NB4 (cell line): ENCODE measurements at places on chromosomes 3 and 15.

- DNase-seq, result no peak
Measured at GRCh38 chr3:56880720-56881575, 79.2 kb upstream of the ARHGEF3 start.

- no peak for DNase-seq
Measured at GRCh38 chr3:149188494-149188893, 33.1 kb downstream of the CP start.

- no peak for DNase-seq
Measured at GRCh38 chr15:56737791-56738190, 4.5 kb upstream of the ZNF280D start.

- no peak for DNase-seq
Measured at GRCh38 chr3:143727391-143727790, 120.9 kb downstream of the SLC9A9 start.

DNA sequence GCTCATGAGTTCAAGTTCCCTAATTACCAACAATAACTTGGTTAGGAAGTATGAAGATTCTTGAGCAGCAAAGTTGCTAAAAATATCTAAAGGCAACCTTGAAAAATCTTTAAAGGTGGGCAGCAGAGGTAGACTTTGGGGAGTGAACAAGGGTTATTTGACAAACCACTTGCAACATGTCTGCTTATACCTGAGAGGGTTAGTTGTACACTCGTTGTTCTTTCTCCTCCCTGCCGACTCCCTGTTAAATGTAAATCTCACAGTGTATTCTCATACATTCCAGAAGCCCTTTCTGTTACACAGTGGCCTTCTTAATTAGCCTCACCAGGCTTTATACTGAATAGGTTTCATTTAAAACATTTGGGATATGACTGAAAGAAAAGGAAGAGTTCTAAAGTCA, 121.7 kb downstream of the ARNT2 start:
- no peak for DNase-seq

DNA sequence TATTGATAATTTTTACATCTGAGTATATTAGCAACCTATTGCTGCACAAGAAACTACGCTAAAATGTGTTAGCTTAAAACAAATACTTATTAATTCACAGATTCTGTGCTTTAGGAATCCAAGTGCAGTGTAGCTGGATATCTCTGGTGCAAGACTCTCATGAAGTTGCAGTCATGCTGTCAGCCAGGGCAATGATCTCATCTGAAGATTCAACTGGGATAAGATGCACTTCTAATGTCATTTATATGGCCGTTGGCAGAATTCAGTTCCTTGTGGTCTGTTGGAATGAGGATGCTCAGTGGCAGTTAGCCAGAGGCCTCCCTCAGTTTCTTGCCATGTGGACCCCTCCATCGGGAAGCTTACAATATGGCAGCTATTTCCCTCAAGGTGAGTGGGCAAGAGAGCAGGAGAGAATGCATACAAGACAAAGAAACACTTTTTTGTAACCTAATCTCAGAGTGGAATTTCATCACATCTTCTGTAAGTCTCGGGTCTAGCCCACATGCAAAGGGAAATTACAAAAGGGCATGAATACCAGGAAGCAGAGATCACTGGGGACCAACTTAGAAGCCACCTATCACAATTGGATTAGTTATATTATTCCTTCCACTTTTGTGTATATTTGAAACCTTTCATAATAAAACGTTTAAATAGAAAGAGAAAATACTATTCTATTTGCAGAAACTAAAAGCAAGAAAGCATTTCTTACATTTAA, 61.6 kb downstream of the DPH6 start:
- DNase-seq, result no peak

GRCh38 chr3:4564928-4565586, 71.9 kb downstream of the ITPR1 start:
- DNase-seq, result no peak

GRCh38 chr3:188330138-188330537, 176.2 kb downstream of the LPP start:
- DNase-seq, result no peak

- DNase-seq, result no peak
Measured at GRCh38 chr3:130941793-130942192, 47.9 kb downstream of the ATP2C1 start.

- DNase-seq, result no peak
Measured at GRCh38 chr15:80662757-80663553, 32.2 kb upstream of the ABHD17C start.

- no peak for DNase-seq
Measured at GRCh38 chr3:72657666-72658065, 190.6 kb downstream of the SHQ1 start.

DNA sequence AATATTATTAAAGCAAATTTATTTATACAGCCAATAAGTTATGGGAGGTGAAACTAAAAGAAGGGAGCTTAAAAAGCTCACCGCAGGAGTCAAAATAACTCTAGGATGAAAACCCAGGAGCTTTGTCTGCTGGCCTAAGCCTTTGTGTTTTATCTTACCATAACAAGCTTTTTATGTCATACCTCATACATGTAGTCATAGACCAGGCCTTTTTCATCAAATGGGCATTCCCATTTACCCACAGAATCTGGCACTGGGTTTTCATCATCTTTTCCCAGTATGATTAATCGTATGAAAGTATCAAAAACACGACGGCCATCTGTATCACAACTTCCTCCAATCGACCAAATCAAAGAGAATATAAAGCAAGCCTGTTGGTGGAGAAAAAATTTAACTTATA, 122.8 kb downstream of the DNAH12 start:
- DNase-seq, result no peak

GRCh38 chr15:87638554-87639083, 617.9 kb downstream of the NTRK3 start:
- DNase-seq, result no peak

DNA sequence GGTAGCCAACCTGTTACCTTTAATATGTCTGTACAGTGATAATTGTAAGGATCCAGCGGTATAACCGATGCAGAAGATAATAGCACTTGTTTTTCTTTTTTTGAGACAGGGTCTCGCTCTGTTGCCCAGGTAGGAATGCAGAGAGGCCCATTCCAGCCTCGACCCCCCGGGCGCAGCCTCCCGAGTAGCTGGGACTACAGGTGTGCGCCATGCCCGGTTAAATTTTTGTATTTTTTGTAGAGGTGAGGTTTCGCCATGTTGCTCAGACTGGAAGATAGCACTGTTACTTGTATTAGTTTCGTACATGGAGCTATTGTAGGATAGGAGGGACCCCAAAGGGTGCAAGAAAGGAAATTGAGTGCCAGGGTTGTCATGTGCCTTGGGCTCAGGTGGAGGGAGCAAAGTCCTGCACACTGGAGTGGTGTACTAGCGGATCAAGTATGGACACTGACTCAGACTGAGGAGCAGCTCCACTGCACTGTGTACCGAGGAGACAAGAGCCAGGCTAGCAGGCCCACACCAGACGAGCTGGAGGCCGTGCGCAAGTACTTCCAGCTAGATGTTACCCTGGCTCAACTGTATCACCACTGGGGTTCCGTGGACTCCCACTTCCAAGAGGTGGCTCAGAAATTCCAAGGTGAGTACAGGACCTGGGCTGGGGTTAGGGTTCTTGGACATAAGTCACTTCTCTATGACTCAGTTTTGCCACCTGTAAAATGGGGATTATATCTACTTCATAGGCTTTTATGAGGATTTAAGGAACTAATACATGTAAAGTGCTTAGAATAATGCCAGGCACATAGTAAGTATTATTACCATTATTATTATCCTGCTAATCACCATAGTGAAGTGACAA, 1.0 kb downstream of the OGG1 start:
- DNase-seq, result peak; percentile 39

- peak; percentile 73 for DNase-seq
Measured at GRCh38 chr15:57609805-57610529, 18.3 kb downstream of the MYZAP start.

DNA sequence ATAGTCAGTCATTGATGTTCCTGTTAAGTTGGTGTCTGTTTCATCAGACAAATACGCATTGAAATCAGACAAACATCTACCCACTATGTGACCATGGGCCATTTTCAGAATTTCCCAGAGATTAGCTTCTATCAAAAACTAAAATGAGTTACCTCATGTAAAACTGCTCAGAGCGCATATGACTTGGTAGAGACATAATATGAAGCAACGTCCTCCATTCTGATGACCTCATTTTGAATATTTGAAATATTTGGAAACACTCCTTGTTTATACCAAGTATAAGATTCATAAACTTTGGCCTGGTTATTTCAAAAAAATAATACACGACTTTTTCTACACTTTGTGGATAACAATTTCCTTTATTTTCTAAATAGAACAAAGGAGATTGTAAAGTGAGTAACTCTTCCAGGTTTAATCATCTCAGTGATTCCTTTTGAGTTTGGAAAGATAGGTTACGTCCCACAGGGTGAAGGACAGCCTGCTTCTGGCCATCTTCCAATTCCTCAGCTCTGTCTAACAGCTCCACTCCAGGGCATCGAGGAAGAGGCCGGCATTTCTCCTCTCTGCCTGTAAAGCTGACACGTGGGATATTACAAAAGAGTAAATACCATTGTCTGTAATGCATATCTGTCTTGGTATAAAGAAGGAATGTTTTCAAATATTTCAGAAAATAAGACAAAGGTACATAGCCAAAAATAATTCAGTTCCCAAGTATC, 122.6 kb downstream of the CADM2 start:
- DNase-seq, result no peak

DNA sequence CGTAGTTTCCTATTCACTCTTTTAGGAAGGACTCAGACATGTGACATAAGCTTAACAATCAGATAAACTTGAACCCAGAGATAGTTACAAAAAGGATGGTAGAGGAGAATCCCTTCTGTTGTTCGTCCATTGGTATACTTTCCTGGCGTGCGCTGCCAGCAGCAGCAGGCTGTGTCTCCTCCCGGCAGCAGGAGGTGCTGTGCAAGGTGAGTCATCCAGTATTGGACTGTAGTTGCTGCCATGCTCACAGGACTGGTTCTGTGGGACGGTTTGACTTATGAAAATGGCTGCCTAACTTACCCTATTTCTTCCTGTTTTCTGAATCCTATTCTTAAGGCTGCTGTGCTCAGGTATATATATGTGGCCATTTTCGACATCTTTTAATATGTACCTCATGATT, 253.4 kb upstream of the LRRC3B start:
- peak; percentile 2 for DNase-seq

DNA sequence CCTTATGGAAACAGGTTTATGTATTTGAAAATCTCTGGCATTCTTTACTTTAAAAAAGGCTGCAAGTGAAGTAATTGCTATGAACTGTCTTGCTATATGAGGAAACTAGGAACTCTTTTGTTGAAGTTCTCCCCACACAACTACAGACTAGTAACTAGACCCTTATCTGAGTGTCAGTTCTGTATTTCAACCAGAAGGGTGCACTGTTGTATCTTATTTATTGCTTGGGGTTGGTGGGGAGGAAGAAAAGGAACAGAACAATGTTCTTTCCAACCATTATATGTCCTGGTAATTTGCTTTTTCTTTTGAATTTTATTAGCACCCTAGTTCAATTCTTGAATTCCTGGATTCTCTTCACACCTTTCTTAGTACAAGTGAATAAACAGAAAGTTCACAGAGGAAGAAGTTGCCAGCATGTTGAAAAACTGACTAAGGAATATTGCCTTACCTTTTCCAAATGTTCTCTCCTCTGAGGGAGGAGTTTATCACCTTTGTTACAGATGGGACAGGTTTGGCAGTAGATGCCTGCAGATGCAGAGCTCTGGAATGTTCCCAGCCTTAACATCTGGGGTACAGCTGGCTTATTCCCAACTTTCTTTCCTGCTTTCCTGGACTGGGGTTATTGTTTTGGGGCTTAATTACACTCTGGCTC, 162.4 kb upstream of the CFAP20DC start:
- peak; percentile 38 for DNase-seq

DNA sequence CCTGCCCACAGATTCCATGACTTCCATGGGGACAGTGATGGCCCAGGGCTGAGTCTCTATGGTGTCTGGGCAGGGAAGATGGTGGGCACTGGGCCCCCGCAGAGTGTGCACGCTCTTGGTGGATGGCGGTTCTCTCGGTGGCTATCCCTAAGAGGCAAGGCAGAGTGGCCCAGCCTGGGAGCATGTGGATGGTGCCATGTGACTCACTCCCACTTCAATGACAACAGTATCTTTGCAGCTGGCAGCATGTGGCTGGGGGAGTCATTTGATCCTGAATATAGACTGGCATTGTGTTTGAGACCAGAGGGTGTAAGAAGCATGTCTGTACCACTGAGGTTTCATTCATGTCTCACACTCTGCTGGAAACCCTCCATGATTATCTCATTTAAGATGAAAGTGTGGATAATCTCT, 101.2 kb downstream of the CORO2B start:
- no peak for DNase-seq

- no peak for DNase-seq
Measured at GRCh38 chr15:90054618-90055097, 47.6 kb downstream of the IDH2 start.

- DNase-seq, result peak; percentile 35
Measured at GRCh38 chr15:93141371-93141794, 52.4 kb upstream of the RGMA start.

GRCh38 chr3:126446301-126446700, 29.4 kb downstream of the ZXDC start:
- DNase-seq, result no peak

GRCh38 chr3:83628471-83628870, 1330.3 kb upstream of the CADM2 start:
- no peak for DNase-seq

- DNase-seq, result no peak
Measured at GRCh38 chr3:155372281-155372680, 78.8 kb upstream of the STRIT1 start.

- DNase-seq, result no peak
Measured at GRCh38 chr3:182485301-182485700, 308.0 kb upstream of the ATP11B start.

DNA sequence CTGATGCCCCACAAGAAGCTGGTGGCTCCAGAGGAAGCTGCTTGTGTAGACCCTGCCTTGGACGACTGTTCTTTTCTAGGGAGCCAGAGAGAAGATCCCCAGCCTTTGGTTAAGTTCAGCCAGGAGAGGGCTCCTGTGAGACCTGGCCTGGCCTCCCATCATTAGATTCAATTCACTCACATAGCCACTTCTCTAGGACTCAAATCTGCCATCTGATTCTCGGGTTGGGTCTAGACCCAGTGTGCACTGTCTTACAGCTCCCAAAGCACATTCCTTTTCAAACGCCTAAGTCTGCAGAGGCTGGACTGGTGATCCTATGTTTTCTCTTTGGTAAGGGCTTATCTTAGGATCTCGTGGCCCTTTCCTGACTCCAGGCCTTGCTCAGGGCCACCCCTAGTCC, 81.7 kb upstream of the NPHP3 start:
- peak; percentile 11 for DNase-seq

GRCh38 chr3:141499284-141499683, 12.5 kb downstream of the RASA2 start:
- no peak for DNase-seq
